ENCODE measurements at places on chromosomes 1 and 21.

DNA sequence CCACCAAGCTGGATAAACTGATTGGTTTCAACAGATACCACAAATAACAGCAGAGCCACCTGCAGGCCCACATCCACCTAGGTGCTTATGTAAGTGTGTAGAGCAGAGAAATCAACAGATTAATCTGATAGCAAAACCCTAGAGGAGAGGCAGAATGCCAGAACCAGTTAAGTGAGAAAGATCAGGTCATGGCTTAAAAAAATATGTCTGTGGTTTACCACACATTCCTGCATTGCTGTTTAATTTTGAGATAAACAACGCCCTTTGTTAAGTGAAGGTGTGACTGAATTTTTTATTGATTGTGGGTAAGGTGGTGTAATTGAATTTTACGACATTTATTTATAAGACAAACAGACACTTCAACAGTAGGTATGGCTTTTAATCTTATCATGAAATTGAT lies 21.2 kb downstream of the CRNN start:
- no peak for DNase-seq

DNA sequence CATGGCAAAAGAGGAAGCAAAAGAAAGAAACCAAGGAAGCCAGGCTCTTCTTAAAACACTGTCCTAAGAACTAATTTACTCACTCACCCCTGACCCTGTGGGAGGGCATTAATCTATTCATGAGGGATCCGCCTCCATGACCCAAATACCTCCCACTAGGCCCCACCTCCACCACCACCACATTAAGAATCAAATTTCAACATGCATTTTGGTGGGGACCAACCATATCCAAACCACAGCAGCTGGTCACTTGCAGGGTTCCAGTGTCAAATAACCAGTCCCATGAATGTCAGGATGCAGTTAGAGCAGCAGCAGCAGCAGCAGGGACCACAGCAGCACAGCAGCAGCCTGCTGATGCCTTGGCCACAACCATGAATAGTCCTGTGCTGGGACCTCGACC lies 83.8 kb downstream of the ZC3H11B start:
- no peak for DNase-seq

DNA sequence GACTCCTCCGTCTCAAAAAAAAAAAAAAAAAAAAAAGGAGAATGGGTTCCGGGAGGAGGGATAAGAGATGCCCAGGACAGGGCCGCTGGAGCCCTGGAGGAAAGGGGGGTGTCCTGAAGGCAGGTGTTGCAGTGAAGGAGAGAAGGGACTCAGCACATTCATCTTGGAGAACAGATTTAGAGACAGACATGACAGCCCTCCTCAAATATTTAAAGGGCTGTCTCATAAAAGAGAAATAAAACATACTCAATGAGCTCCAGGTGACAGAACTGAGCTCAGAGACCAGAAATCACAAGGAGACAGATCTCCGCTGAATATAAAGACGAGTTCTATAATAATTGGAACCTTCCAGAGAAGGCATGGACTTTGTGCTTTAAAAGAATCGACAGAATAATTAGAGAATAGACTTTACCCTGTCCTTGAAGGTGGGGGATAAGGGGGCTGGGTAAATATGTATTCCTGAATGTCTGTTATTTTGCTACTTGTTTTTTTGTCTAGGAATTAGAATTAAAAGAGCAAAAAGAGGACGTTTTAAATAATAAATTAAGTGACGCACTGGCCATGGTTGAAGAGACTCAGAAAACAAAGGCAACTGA lies 52.0 kb upstream of the EFHD2 start:
- no peak for DNase-seq

- no peak for DNase-seq
Measured at GRCh38 chr1:80155371-80155770, 1148.8 kb upstream of the ADGRL4 start.

DNA sequence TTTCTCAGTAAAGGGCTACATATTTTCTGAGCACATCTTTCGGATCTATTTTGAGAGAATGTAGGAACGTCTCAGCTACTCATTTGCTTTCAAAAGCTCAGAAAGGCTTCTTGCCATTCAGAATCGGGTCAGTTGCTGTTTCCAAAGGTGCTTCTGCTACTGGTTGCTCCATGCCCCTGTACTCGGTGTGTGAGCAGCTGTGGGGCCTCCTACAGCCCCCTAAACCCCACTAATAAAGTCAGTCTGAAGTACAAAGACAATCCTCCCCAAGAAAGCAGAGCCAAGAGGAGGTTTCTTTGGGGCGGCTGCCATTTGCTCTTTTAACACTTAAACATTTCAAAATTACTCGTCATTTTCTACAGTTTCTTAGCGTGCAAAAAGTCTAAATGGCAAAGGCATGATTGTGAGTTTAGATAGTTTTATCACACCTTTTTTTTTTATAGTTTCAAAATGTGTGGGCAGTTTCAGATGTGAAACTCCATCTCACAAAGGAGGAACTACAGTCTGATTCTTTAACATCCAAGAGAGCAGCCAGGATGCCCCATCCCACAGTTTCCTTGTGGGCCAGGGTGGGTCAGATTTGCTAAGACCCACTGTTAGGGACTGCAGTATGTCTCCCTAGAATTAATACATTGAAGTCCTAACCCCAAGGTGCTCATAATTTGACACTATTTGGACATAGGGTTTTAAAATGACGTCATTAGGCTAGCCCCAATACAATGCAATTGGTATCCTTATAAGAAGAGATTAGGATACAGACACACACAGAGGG lies 4.1 kb downstream of the RUNX1 start:
- no peak for DNase-seq

GRCh38 chr1:195195423-195196057 lies 1412.7 kb downstream of the KCNT2 start:
- no peak for DNase-seq

DNA sequence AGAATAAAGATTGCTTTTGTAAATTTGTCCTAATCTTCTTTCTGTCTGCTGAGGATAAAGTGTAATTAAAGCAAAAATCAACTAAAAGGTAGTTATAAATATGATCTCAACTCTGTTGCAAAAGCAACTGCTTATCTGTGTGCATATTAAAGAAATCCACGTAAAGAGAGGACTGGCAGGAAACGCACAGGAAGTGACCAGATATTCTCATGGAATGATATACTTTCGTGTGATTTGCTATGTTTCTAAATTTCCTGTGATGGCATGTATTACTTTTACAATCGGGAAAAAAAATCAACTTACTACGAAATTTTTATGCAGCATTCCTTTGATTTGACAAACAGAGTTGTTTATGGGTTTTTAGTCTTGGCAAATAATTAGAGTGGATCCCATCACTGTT lies 75.4 kb downstream of the RGS2 start:
- DNase-seq, result no peak

- DNase-seq, result no peak
Measured at GRCh38 chr1:109167001-109167506, 46.7 kb upstream of the SARS1 start.

DNA sequence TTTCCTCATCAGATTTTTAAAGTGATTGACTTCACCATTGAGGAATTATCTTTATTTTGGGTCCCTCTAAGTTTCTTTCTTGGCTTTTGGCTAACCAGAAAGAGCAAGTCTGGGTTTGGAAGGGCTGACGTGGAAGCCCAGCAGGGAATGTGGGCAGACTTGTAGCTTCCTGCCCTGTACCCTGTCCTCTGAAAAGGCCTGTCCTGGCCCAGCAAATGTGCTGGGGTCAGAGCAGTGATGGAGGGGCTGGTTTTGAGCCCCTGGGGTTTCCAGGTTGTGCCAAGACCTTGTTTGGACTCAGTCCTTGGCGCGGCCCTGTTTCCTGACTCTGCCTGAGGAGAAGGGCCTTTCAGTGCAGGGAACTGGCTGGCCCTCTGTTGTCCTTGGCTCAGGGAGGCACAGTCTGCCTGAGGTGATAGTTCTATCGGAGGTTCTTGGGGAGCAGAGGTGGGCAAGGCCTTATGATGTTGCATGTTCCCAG lies 72.1 kb downstream of the UCK2 start:
- no peak for DNase-seq

DNA sequence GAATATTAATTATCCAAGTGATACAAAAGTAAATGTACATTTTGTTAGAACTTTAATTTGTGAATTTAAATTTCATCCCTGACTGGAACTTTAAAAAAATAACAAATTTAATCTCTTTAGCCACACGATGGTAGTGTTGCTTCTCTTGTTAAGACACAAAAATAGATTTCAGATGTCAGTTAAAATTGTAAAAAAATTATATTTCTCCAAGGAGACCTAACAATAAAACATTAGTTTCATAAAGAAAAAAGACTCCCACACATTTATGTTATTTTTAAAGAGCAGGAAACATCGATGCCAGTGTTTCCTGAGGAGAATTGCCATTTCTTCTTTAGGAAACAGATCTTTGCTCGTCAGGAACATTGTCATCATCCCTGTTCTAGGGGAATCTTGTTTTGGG lies 74.0 kb upstream of the DEPDC1 start:
- DNase-seq, result no peak

- no peak for DNase-seq
Measured at GRCh38 chr1:77504986-77505385, 177.5 kb downstream of the ZZZ3 start.

DNA sequence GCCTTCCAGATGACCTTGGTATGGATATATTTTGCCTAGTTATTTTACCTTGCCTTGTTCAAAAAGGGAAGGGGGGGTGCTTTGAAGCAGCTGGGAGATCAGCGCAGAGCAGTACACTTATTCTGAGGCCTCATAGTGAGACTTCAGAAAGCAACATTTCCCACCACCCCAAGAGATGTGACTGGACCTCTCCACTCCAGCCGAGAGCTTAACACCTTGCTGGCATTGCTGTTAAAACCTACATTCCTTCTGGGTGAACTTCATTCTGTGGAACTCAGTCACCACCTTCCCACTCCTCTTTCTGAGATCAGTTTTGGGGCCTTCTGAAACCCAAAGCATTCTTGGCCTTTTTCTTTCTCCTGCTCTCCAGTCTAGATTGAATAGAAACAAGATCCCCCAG lies 148.7 kb downstream of the BARHL2 start:
- no peak for DNase-seq

GRCh38 chr1:172536256-172536655 lies 3.3 kb downstream of the SUCO start:
- no peak for DNase-seq

DNA sequence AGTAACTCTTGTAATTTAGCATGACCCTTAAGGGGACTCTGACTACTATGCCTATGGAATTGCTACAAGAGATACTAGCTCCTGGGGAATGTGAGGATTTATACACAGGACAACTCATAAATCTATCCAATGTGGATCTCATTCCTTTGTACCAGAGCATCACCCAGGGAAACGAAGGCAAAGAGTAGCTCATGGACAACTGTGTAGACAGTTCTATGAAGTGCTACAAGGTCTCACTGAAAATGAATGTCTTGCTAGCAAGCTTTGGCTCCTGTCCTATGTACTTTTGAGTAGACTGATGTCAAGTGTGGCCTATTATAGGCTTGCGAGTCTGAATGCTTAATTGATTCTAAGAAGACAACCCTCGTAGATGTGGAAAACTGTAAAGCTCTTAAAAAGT lies 93.7 kb downstream of the ZSWIM5 start:
- no peak for DNase-seq

GRCh38 chr1:26775666-26776065 lies 12.1 kb upstream of the PIGV start:
- no peak for DNase-seq

GRCh38 chr1:98870959-98871903 lies 133.4 kb downstream of the PLPPR5 start:
- no peak for DNase-seq

DNA sequence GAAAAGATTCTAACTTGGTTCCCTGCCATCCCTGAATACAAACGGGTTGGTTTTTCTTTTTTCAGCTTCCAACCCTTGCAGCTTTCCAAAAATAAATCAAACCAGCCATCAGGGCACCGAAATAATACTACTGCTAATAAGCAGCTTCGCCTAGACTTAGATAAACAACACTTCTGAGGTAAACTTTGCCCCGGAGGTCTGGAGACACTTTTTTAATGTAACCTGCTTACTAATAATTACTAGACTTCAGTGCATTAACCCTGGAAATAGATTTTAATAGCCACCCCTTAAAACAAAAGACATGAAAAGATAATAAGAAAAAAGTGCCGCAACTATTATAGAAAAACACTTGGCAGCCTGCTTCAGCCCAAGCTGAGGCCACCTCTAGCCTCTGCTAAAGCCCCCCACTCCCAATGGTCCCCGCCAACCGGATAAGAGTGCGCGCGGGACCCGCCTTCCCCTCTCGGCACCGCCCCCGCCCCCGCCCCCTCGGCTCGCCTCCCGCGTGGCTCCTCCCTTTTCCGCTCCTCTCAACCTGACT lies 405 bp upstream of the GADD45A start:
- DNase-seq, result no peak

DNA sequence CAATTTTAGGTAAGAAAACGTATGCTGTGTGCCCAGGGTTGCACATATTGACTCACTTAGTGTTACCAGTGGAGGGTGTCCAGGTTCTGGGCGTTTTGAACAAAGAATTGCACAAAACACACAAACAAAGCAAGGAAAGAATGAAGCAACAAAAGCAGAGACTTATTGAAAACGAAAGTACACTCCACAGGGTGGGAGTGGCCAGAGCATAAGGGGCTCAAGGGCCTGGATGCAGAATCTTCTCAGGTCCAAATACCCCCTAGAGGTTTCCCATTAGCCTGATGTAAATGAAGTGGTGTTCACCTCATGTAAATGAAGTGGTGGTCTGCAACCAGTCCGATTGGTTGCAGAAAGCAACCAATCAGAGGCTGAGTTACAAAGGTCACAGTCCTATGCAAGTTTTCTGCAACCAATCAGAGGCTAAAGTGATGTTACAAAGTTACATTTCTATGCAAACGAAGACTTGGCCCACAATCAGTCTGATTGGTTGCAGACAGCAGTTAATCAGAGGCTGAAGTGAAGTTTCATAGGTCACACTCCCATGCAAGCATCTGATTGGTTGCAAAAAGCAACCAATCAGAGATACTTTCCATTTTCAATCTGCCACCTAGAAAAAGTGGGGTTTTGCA lies 228.3 kb downstream of the ST6GALNAC3 start:
- DNase-seq, result no peak

DNA sequence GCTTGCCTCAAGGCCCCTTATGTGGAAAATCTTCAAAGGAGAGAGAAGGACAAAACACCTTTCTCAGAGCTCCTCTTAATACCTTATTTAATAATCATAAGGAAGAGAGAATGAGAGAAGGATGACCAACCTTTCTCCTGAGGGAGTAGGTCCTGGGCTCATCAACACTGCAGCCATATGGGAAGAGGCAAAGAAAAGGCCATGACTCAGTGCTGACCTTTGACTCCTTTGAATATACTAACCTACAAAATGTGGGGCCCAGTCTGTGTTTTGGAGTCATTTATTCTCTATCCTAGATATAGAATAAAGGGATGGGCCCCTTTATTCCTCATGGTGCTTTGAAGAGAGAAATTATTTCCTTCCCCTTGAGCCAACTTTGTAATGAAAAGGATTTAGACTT lies 38.3 kb downstream of the CAMSAP2 start:
- no peak for DNase-seq
